ENCODE measurements at places on chromosomes 6 and 20.

DNA sequence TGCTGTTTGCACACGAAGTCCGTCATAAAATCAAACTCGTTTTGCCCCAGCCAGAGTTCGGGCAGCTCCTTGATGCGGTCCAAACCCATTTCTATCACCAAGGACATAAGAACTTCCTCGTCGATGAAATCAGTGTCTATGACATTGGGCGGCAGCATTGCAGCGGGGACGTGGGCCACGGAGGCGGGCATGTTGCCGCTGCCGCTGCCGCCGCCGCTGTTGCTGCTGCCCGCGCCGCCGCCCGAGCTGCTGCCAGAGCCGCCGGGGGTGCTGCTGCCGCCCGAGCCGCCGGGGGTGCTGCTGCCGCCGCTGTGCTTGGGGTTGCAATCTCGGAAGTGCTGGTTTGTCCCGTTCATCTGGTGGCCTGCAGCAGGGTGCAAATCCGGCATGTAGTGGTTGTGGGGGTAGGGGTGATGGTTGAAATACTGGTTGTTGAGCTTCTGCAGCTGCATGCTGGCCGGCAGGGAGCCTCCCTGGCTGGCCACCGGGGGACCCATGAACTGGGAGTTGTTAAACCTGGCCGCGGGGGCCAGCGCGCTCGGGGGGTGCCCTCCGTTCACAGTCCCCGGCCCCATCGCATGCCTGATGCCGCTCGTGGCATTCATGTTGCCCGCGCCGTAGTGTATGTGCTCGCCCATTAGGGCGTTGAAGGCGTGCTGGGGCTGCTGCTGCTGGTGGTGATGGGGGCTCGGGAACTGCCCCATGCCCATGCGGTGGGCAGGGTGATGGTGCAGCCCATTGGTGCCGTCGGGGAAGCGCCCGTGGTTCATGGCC, 1.1 kb downstream of the CITED2 start:
- peak; percentile 80 for DNase-seq

DNA sequence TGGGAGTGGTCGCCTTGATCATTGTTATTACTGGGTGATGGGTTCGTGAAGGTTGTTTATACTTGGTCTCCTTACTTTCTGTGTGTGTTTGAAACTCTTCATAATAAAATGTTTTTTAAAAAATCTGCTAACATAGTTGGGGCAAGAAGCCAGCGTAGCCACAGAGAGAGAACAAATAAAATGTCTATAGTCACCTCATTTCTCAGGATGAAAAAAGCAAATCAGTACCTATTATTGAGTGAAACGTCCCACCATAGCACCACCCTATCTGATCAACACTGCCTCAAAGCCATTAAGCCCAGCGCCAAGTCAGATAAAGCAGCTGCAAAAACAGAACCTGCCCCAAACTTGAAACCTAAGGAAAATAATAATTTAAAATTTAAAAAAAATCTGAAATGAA, 89.7 kb upstream of the TAB2 start:
- no peak for DNase-seq

DNA sequence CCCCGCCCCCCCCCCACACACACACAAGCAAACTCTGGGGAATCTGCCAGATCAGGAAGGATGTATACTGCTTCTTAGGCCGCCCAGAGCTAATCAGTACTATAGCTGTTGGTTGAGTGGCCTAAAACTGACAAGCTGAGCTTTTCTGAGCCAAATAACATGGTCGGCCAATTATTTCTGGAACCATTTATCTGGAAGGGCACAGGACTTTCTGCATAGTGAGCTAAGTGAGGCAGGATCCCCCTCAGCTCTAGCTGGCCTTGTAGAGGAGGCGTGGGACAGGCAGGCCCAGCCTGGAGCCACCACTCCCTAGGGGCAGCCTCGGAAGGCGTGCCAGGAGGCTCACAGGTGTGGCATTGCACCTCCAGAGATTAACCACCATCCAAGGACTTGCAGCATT, 200.1 kb downstream of the TMEM242 start:
- no peak for DNase-seq

DNA sequence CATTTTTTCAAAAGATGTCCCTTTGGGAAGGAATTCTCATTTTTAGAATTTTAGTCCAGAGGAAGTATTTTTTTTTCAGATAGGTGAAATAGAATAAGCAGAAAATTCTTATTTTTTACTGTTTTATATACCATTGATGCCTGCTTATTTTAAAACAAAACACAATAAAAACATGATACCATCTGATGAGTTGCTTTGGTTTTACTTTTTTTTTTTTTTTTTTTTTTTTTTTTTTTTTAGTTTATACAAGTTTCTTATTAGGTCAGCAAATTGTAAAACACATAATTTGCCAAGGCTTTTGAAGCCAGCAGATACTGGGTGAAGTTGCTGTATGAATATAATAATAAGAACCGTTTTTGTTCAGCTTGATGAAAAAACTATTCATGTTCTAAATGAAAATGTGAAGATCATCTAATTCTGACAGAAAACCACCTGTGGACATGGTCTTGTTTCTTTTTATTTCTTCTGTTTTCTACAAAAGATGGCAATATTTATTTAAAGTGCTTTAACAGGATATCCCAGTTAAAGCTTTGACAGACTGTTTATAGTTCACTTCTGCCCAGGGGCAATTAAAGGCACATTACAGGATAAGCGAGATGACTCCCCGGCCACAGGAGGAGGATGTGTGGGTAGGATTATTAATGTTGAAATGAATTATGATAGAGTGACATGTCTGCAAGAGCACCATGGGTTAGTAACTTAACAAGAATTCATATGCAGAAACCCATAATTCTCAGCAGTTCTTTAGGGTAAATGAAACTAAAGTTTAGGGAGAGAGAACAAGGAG, 31.1 kb downstream of the MYB start:
- DNase-seq = no peak

Measured in naive B cell (primary cell).